H1 (cell line): ENCODE measurements at places on chromosomes 2 and 18. TPM values are rescaled to one million over a fixed set of nuclear protein-coding genes. Genes with fewer than 3 reads are reported as not detected.

The PLCL1 gene
- not detected in 2 replicates for polyA plus RNA-seq

The NTSR2 gene
- polyA plus RNA-seq, result 0.05 and 0.09 TPM in 2 replicates

The C2orf66 gene
- polyA plus RNA-seq, result not detected in 2 replicates

The IL18R1 gene
- not detected in 2 replicates for polyA plus RNA-seq

The DPYSL5 gene
- polyA plus RNA-seq, result 11.9 and 14.1 TPM in 2 replicates

The SEH1L gene
- polyA plus RNA-seq, result 31.9 and 41.7 TPM in 2 replicates

The ODC1 gene
- polyA plus RNA-seq, result 39.9 and 57.2 TPM in 2 replicates

The SLC40A1 gene
- 0.03 TPM in 1 of 2 replicates, not detected in the other for polyA plus RNA-seq

The HNMT gene
- polyA plus RNA-seq, result 0.77 and 1.6 TPM in 2 replicates

The C2orf78 gene
- 0.88 and 0.89 TPM in 2 replicates for polyA plus RNA-seq

The ATAD2B gene
- polyA plus RNA-seq, result 2.7 and 3.4 TPM in 2 replicates

The RAB27B gene
- 0.03 and 0.05 TPM in 2 replicates for polyA plus RNA-seq

The HOXD13 gene
- not detected in 2 replicates for polyA plus RNA-seq

The GPR155 gene
- polyA plus RNA-seq, result 0.19 and 0.26 TPM in 2 replicates

The POTEF gene
- 0.36 and 0.60 TPM in 2 replicates for polyA plus RNA-seq

The CCDC178 gene
- 0.11 TPM in 1 of 2 replicates, not detected in the other for polyA plus RNA-seq

The UGT1A4 gene
- not detected in 2 replicates for polyA plus RNA-seq

The ANO7 gene
- 3.2 and 4.1 TPM in 2 replicates for polyA plus RNA-seq

The MAP3K19 gene
- not detected in 2 replicates for polyA plus RNA-seq

The RFTN2 gene
- polyA plus RNA-seq, result 0.42 and 2.3 TPM in 2 replicates

The HEATR5B gene
- polyA plus RNA-seq, result 5.5 and 7.0 TPM in 2 replicates

The REEP1 gene
- polyA plus RNA-seq, result 0.44 and 0.74 TPM in 2 replicates

The NGEF gene
- polyA plus RNA-seq, result 2.7 and 3.9 TPM in 2 replicates

The LYPD6B gene
- polyA plus RNA-seq, result 2.5 and 3.5 TPM in 2 replicates

The EVX2 gene
- not detected in 2 replicates for polyA plus RNA-seq

The SERPINB3 gene
- polyA plus RNA-seq, result 0.06 and 0.18 TPM in 2 replicates

The COLEC12 gene
- 0.44 and 0.47 TPM in 2 replicates for polyA plus RNA-seq

The MORN2 gene
- 4.4 and 7.2 TPM in 2 replicates for polyA plus RNA-seq

The ALPP gene
- polyA plus RNA-seq, result 0.15 and 0.20 TPM in 2 replicates

The MATN3 gene
- 3.0 TPM in 2 replicates for polyA plus RNA-seq

The NEMP2 gene
- polyA plus RNA-seq, result 2.0 and 3.1 TPM in 2 replicates

The CFAP53 gene
- 0.05 and 0.08 TPM in 2 replicates for polyA plus RNA-seq

The CNGA3 gene
- 0.02 TPM in 1 of 2 replicates, not detected in the other for polyA plus RNA-seq

The TUBB8B gene
- 1.3 TPM in 2 replicates for polyA plus RNA-seq
